ENCODE measurements at places on chromosomes 1 and 21. TPM values are rescaled to one million over a fixed set of nuclear protein-coding genes. Genes with fewer than 3 reads are reported as not detected.

UMODL1 gene
- total RNA-seq = not detected

NR5A2 gene
- 0.12 TPM for total RNA-seq

CGN gene
- under 0.01 TPM for total RNA-seq

HECTD3 gene
- 16.4 TPM for total RNA-seq

TDRD10 gene
- 0.06 TPM for total RNA-seq

MANEAL gene
- total RNA-seq = 0.99 TPM

BCAN gene
- total RNA-seq = not detected

TFF1 gene
- total RNA-seq = not detected

All from aortic smooth muscle cell (primary cell).